ENCODE measurements at places on chromosomes 7 and 10.

GRCh38 chr10:1264001-1264400, 207.8 kb downstream of the WDR37 start:
- no peak for DNase-seq

DNA sequence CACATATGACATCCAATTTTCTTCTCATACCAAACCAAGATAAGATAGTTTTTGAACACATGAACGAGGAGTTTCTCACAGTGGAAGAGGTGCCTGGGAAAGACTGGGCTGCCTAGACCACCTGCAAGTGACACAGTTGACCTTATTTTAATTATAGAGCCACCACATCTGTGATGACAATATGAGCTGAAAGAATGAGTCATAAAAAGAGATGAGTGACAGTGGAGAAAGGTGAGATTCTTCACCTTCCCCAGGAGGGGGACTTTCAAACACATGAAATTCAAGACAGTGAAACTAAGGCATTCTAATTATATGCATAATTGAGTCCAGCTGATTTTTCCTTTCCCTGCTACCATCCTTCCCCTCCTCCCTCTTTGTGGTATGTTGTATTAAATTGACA, 475.5 kb downstream of the NXPH1 start:
- no peak for DNase-seq

DNA sequence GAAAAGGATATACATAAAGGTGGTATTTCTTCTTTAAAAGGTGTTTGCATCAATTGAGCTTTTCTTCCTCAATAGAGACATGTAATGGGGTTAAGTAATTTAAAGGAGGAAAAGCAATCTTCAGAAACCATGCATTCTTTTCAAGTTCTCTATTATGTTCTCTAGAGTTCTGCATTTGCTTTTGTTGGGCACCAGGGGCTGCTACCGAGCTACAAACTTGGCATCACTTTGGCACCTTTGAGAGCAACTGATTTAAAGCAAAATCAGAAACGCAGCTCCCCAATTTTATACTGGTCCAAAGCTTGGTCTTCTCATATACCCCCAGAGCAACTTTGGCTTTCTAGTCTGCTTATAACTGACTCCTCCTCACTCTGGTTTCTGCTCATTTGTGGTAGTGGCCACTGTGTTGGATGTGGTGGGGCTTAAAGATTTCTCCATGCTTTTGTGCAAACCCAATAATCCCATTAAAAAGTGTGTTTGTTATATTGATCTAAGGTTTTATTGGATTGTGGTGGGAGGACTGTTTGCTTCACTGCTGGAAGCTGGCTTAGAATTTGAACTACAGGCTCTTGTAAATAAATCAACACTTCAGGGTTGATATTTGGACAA, 712.1 kb downstream of the PHTF2 start:
- peak; percentile 36 for DNase-seq

GRCh38 chr10:86067436-86068050, 299.1 kb downstream of the GRID1 start:
- no peak for DNase-seq

DNA sequence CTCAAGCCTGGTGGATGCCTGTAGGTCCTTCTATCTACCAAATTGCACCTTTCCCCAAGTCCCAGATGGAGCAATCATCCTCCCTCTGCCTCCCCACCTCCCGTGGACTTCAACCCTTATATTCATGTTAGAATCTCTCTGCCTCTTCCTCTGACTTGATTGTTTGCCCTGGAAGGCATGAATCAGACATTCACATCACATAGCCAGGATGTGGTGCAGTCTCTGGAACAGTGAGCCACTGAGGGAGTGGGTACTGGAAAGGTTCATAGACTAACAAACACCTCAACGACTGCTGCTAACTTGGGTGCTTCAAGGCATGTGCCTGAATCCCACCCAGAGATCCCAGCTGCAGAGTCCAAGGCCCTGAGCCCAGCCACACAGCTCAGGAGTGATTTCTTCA, 494.0 kb downstream of the TNS3 start:
- no peak for DNase-seq

DNA sequence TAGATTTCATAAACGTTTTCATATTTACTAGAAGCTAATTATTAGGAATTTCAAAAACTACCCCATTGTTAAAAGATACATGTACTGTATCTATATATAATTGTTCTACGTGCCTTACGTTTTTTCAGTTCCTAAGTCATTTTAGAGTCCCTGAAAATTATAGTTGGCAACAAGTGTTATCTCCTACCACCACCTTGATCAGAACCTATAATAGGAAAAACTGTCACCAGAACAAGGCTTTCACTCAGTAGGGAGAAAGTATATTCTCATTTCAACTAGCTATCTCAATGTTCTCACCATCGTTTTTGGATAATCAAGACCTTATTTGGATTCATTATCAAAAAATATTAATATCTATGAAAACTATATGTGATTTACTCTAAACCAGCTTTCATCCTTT, 107.7 kb downstream of the CPEB3 start:
- DNase-seq: no peak

- no peak for DNase-seq
Measured at GRCh38 chr7:19099924-19100323, 17.5 kb downstream of the TWIST1 start.

DNA sequence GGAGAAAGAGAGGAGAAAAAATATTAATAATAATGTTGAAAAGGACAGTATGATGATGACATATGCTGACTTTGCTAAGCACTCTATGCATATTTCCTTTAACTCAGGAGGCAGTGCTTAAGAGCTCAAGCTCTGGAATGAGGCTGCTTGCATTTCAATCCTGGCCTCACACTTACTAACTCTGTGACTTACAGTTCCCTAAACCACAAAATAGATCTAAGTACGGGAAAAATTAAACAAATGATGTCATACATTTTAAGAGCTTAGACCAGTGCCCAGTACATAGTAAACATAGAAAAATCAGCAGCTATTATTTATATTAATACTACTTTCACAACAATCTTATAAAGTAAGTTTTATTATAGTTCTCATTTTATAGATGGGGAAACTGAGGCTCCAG, 61.3 kb downstream of the GFRA1 start:
- DNase-seq: no peak

- DNase-seq: peak; percentile 43
Measured at GRCh38 chr7:106736508-106737201, 75.7 kb upstream of the CCDC71L start.

DNA sequence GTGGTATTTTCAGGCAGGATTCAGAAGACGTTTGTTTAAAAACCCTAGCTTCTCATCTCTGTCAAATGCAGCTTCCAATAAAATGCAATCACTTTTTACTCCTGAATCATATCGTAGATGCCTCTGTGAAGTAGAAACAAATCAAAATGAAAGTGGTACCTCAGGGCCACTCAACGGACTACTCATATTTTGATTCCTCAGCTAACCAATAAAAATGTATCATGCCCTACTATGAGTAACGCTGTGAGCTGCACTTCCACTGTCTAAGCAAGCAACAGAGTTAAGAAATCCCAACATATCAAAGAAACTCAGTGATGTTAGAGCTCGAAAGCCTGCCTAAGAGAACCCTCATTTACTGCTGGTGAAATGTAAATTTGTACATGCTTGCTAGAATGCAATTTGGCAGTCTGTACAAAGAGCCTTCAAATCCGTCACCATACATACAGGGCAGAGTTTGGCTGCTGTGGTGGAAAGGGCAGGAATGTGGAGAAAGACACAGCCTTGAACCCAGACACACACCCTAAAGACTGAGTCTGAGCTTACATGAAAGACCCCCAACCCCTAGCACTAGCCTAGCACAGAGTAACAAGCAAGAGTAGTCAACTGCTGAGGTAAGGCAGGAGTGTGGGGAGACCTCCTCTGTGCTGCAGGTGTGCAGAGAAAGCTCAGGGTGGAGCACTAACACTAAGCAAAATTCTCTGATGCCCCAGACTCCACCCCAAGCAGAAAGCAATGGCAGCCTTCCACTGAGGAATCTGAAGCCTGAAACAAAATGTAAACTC, 151.5 kb downstream of the ANK3 start:
- peak; percentile 20 for DNase-seq

- no peak for DNase-seq
Measured at GRCh38 chr7:102866535-102867215, 46.1 kb upstream of the LRRC17 start.

- no peak for DNase-seq
Measured at GRCh38 chr7:25996006-25996408, 156.0 kb upstream of the NFE2L3 start.

All from NCI-H1105 treated with DMSO at 0.1 percent for 48 hours (cell line).